ENCODE measurements at places on chromosomes 2 and 18.

- no peak for DNase-seq
Observed at GRCh38 chr2:99545604-99546003, 55.8 kb upstream of the REV1 start.

GRCh38 chr2:172991031-172991430 is 84.6 kb upstream of the MAP3K20 start:
- no peak for DNase-seq

- DNase-seq: no peak
Observed at GRCh38 chr18:43534511-43534910, 257.2 kb upstream of the SYT4 start.

- DNase-seq: no peak
Observed at GRCh38 chr18:23438608-23439366, 14.3 kb upstream of the RIOK3 start.

DNA sequence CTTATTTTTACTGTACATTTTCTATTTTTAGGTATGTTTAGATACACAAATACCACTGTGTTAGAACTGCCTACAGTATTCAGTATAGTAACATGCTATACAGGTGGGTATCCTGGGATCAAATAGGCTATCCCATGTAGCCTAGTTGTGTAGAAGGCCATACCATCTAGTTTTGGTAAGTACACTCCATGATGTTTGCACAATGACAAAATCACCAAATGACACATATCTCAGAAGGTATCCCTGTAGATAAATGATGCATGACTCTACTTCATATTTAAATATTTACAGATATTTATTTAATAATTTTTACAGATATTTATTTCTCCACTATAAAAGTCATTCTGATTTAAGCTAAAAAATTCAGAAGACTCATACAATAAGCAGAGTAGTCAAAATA is 233.8 kb upstream of the OSR1 start:
- no peak for DNase-seq
